KG1 (cell line): ENCODE measurements at places on chromosomes 2 and 18.

DNA sequence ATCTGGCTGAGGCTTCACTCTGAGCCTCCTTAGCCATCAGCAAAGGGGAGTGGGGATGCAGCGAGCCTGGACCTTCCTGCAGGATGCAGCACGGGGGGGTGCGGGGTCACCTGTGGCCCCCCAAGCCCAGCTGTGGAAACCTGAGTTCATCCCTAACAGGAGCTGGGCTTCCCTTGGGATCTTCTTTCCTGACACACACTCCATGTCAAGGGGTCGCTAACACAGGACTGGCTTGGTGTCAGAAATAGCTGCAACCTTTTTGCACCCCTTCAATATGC is 174.7 kb downstream of the RTP5 start:
- DNase-seq, result no peak

- no peak for DNase-seq
Measured at GRCh38 chr2:102803897-102804217, 42.0 kb downstream of the TMEM182 start.

DNA sequence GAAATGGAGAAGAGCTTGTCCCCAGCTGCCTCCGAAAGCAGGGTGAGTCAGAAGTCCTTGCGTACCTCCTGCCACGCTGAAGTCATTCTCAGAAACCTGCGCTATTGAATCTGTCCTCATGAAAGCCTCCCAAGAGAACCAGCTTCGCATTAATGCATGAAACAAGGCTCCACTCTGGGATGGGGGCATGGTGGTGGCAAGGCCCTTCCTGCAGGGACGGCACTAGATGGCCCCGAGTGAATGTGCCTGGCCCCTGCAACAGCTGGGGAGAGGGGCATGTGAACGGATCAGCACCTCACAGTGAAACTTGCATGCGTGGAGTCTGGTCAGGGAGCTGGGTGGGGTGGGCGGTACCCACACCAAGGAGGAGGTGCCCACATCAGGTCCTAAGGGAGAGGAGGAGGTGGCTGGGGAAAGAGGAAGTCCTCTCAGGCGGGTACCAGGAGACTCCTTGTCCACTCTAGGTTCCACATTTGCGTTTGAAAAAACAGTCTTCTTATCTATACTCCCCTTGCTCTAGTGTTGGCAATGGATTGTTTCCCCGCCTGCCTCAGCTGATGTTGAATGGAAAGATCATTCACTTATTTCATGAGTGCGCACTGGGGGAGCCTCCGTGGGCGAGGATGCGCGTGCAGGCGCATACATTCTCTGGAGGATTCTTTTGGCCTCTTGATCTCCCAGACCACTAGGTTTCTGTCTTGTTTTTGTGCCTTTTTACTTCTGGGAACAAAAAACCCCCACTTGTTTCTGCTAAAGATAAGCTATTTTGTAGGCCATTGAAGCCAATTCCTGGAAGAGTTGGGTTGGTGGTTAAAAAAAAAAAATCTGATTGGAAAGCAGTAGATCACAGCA is 104.7 kb downstream of the KLHL29 start:
- DNase-seq, result no peak

GRCh38 chr18:5059696-5060032 is 137.4 kb downstream of the AKAIN1 start:
- no peak for DNase-seq

GRCh38 chr2:7812231-7812995 is 869.4 kb upstream of the ID2 start:
- DNase-seq, result no peak

DNA sequence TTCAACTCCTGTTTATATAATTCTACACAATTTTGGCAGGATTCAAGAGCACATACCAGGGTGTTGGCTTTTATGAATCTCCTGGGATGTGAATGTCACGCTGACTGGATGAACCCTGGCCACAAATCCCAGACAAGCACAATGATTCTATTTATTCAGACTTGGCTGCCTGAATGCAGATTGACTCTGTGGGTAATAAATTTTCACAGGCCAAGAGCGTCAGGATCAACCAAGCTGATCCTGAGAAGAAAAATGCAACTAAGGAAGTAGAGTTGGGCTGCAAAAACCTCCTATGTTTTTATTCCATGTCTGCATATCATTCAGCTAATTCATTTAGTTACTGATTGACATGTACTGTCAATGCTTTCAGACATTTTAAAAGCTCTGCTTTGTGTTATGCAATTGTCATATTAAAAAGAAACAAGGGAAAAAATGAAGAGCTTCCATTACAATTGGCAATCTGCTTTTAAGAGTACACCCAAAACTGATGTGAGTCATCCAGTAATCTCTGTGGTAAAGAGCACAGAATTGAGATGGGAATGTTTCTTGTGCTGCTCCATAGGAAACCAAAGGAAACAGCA is 173.0 kb upstream of the REV1 start:
- no peak for DNase-seq

GRCh38 chr18:75896865-75897264 is 469.4 kb upstream of the SMIM21 start:
- no peak for DNase-seq

- DNase-seq, result no peak
Measured at GRCh38 chr2:230582851-230583283, 129.8 kb upstream of the CAB39 start.

DNA sequence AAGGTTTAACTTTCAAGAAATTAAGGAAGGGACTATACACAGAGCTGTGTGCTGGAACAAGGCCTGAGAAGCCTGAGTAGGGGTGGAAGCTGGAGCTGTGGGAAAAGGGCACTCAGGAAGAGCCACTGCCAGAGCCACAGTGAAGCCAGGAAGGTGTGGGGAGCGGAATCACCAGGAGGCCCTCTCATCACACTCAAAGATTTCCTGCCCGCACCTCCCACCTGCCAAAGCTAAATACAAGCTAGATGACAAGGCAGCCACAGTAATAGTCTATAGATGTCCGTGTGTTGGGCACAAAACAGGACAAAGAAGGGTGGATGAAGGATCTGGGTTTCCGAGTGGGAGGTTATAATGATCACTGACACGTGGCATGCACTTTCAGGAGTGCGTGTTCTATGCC is 126.0 kb downstream of the ZNF532 start:
- no peak for DNase-seq
